ENCODE measurements at places on chromosomes 2 and 18. TPM values are rescaled to one million over a fixed set of nuclear protein-coding genes. Genes with fewer than 3 reads are reported as not detected.

The SERPINB11 gene
- not detected for total RNA-seq

The UGT1A3 gene
- total RNA-seq, result not detected

The CREG2 gene
- 8.6 TPM for total RNA-seq

The MAP3K19 gene
- total RNA-seq, result not detected

The FABP1 gene
- not detected for total RNA-seq

The UGT1A10 gene
- not detected for total RNA-seq

The KCNIP3 gene
- total RNA-seq, result 0.48 TPM

The RNF138 gene
- total RNA-seq, result 34.3 TPM

The ITGAV gene
- total RNA-seq, result 439 TPM

The MATN3 gene
- total RNA-seq, result 1.4 TPM

The SH3RF3 gene
- total RNA-seq, result 14.3 TPM

The SNTG2 gene
- not detected for total RNA-seq

The CFAP210 gene
- not detected for total RNA-seq

The AMER3 gene
- not detected for total RNA-seq

The SEPTIN10 gene
- 70.9 TPM for total RNA-seq

The ATP6V1C2 gene
- total RNA-seq, result under 0.01 TPM

The GAREM1 gene
- 0.65 TPM for total RNA-seq

The ANKRD62 gene
- total RNA-seq, result not detected

The PGAP1 gene
- 14.7 TPM for total RNA-seq

The CNDP1 gene
- total RNA-seq, result not detected

The ASPRV1 gene
- total RNA-seq, result 0.33 TPM

The FBXO41 gene
- total RNA-seq, result 0.33 TPM

The ZNF514 gene
- 8.8 TPM for total RNA-seq

The IL18R1 gene
- 1.6 TPM for total RNA-seq

The DHRS9 gene
- total RNA-seq, result 3.7 TPM

The ZSWIM2 gene
- total RNA-seq, result 0.10 TPM

The SMAD4 gene
- 90.2 TPM for total RNA-seq

The NBAS gene
- total RNA-seq, result 82.6 TPM

The CYBRD1 gene
- total RNA-seq, result 26.0 TPM

The OTX1 gene
- total RNA-seq, result not detected

The INHA gene
- total RNA-seq, result not detected

The RGPD3 gene
- 0.38 TPM for total RNA-seq

The LGALSL gene
- 5.9 TPM for total RNA-seq

The RUFY4 gene
- 0.29 TPM for total RNA-seq

The RBM43 gene
- total RNA-seq, result 2.6 TPM

The UGT1A5 gene
- not detected for total RNA-seq

The TUBA3E gene
- not detected for total RNA-seq

The CCDC142 gene
- total RNA-seq, result 22.9 TPM

The UGT1A4 gene
- total RNA-seq, result not detected

The COBLL1 gene
- total RNA-seq, result 5.2 TPM

The SALL3 gene
- not detected for total RNA-seq

The MARCHF4 gene
- total RNA-seq, result 5.3 TPM

The SERPINB7 gene
- not detected for total RNA-seq

The EMILIN2 gene
- 4.6 TPM for total RNA-seq

The NEUROD1 gene
- total RNA-seq, result not detected

The ZFP36L2 gene
- total RNA-seq, result 11.7 TPM

The FLACC1 gene
- total RNA-seq, result 0.65 TPM

The ACMSD gene
- total RNA-seq, result not detected

The SERPINB3 gene
- not detected for total RNA-seq

The DCDC2C gene
- total RNA-seq, result not detected

The ACOXL gene
- not detected for total RNA-seq

The G6PC2 gene
- not detected for total RNA-seq

The C2orf72 gene
- total RNA-seq, result not detected

The FMNL2 gene
- total RNA-seq, result 50.9 TPM

The MYOM1 gene
- total RNA-seq, result 0.10 TPM

The CNTNAP5 gene
- not detected for total RNA-seq

All from vein endothelial cell (primary cell).